Fibroblast of lung (primary cell): ENCODE measurements at places on chromosomes 1 and 21.

DNA sequence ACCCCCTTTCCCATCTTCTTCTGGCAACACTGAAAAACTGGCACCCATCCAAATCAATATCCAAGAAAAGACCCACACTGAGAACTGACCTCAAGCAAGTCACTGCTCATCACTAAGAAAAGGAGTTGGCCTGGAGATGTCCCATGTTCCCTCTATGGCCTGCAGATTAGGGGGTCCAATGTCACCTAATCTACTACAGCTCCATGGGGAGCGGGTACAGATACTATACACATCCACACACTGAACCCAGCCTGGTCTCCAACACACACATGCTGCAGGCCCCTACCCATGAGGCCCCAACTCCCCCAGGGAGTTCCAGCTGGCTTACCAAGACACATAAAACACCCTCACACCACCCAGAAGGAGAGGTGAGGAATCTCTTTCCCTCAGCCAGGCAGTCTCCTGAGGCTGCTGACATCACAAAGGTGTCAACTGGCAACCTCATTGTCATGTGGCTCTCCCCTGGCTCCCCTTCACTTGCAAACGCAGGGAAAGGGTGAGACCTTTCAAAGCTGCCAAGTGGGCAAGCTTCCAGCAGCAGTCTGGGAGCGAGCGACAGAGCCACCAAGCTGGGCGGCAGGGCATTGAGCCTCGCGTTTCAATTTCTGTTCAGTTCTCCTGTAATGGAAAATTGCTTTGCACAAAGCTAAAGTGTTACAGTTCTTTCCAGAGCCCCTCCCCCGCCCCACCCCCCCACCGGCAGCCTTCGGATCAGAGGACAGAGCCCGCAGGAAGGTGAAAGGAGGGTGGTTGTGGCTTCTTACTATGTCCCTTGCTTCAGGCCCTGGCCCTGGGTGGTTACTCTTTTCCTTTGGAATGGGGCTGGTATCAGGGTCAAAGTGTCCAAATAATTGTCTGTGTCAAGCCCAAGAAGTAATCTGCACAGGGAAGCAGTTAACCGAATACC is at the start of gene LRRC52:
Gene LRRC52, plus strand, starts transcription at position 469 of the 907 bp plus-strand sequence. Its CDS starts 297 bp downstream, at position 766.
- DNase-seq: no peak

- DNase-seq: peak; percentile 87
Observed at GRCh38 chr1:244835276-244836134, at the start of gene COX20. Gene COX20, plus strand, starts transcription at chr1:244835658. Its CDS starts 57 bp downstream, at chr1:244835715.

GRCh38 chr1:185573677-185574076 is 160.5 kb upstream of the HMCN1 start:
- DNase-seq: no peak

DNA sequence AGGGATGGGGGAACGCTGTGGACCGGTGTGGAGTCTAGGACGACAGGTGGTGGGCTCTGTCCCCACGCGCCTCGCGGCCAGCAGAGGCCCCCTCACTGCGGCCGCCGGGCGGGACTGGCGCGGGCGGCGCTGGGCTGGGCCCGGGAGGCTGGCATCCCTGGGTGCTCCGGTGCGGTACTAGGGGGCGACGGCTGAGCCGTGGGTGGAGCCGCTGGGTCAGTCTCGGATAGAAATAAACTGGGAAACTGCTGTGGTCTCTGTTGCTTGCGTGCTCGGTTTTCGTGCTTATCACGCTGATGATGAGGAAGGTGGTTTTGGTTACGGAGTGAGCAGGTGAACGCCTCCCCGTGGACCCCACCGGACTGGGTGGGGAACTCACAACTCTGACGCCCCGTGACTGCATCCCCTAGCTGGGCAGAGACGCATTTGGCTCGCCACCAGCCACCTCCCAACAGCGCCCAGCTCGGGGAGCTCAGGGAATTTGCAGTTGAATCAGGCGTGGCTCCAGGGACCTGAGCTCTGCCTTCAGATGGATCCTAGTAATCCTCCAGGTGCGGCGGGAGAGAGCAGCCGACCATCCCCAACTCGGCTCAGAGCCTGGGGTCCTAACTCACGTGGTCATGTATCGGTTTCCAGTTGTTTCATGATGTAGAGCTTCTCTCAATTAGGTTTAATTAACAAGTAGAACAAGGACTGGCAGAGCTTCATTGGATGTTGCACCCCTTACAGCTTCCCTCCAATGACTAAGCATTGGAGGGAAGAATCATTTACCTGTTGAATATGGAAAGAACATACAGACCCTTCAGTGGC is 32.1 kb downstream of the HSD17B7 start:
- DNase-seq: peak; percentile 13

DNA sequence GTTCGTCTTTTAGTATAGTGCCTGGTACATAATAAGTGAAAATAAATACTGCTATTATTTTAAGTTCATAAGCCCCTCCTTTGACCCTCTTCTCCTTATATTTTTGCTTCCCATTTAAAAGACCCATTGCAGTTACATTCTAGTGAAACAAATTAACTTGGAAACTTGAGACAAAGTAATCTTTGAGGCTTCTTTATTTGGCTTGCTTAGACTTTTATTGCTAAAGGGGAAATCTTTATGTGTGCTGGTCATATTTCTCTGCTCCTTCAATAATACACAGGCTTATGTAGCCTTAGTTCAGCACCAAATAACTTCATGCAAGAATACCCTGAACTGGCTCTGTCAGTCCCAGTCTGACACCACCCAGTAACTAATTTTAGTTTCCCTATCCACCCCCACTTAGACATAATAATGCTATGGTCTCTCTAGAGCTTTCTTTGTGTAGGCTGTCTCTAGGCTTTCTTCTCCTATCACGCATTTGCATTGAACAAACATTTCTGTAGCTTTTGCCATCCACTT is 257.8 kb downstream of the OMA1 start:
- DNase-seq: no peak

GRCh38 chr21:45830720-45831366 is 150.7 kb upstream of the COL6A1 start:
- DNase-seq: no peak

DNA sequence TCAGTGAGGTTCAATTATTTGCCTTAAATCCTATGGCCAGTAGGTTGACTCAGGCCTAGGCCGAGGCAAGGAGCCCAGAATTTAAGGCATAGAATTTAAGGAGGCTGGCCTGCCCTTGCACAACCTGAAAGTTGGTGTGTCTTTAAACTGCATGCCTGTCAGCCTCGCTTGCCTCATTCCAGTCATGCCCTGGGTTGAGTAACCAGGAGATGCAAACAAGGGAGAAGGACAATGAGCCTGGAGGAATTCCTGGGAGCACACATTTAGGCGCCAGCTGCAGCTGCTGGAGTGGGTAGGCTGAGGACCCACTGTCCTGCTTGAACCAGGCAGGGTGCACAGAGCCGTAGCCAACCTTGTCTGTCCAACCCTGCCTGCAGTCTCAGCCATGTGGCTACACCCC is 11.7 kb downstream of the CD2 start:
- peak; percentile 19 for DNase-seq

GRCh38 chr1:43049481-43049880 is 90.8 kb upstream of the SLC2A1 start:
- peak; percentile 13 for DNase-seq

- DNase-seq: peak; percentile 97
Observed at GRCh38 chr21:36478207-36478701, 1.7 kb downstream of the CLDN14 start.

DNA sequence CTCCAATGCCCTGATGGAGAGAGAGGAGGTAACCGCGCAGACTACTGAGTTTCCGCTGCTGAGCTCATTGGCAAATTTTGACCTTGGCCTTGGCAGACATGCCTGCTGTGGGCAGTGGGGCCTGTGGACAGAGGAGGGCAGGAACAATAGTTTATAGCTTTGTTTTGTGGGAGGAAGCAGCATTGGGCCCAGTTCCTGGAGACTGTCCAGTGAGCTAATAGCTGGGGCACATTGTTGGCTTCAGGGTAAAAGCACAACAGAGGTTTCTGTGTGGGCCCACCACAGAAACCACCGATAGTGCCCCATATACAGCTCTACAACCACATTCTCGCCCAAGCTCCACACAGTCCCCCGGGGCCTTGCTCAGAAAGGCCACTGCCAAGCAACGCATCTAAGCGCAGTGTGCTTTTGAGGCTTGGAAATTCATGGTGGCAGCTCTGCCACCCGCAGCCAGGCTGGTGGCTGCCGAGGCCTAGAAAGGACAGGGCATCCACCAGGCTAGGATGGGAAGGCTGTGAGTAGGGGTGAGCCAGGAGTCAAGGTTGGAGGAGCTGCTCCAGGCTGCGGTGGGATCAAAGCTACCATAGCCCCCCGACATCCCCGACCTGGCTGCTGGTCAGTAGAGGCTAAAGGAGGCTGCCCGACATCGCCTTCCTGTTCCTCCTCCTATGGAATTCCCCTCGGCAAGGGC is 43.2 kb downstream of the NEK2 start:
- peak; percentile 59 for DNase-seq

DNA sequence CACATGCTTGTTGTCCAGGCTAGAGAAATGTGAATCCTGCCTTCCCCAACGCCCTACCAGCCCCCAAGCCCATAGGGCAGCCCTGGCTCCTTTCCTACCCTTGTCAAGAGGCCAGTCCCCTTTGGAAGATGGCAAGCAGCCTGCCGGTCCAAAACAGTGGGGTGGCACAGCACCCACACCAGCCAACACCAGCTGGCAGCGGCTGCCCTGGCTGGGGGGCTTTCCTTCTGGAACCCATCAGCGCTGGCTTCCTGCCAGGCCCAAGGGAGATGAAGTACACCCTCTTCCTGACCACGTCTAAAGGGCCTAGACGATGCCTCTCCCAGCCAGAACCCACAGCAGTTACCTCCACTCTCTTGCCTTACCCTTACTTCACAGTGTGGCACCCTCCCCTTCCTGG is 24.2 kb downstream of the KCNN3 start:
- no peak for DNase-seq

GRCh38 chr1:192904438-192904895 is 95.6 kb downstream of the RGS2 start:
- peak; percentile 96 for DNase-seq

GRCh38 chr1:24963099-24963872 is 33.2 kb upstream of the RUNX3 start:
- DNase-seq: no peak

DNA sequence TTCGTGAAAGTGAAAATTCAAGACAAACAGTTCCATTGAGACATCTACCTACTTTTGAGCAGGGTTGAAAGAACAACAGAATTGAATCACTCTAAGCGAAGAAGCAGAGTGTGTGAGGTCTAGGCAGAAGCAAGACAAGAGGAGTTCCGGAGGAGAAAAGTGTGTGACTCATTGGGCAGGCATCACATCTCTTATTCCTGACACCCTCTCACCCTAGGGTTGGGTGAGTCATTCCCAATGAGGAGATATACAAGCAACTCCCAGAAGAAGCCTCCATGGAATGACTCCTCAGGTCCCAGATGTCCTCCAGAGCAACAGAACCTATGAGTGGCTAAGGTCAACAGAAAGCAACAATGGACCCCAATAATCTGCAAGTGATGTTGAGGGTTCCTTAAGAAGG is 138.1 kb downstream of the TPR start:
- peak; percentile 96 for DNase-seq

DNA sequence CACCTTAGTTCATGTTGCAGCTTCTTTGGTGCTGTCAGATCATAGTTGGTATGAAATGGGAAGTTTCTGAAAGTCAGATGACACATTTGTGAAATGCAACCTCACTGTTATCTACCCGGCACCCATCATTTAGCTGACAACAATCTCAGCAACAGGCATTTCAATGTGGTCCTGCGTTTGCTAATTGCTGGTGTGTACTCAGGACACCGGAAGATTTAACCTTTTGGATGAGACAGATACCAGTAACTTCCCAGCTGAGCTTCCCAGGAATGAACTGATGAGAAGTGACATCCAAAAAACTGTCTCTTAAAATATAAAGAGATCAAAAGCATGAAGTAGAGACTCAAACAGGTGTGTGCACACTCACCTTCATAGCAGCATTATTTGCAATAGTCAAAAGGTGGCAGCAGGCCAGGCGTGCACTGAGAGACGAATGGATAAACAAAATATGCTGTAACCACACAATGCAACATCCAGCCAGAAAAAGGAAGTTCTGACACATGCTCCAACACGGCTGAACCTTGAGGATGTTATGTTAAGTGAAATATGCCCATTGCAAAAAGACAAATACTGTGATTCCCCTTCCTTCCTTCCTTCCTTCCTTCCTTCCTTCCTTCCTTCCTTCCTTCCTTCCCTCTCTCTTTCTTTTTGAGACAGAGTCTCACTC is 7.9 kb upstream of the CLDN14 start:
- no peak for DNase-seq

DNA sequence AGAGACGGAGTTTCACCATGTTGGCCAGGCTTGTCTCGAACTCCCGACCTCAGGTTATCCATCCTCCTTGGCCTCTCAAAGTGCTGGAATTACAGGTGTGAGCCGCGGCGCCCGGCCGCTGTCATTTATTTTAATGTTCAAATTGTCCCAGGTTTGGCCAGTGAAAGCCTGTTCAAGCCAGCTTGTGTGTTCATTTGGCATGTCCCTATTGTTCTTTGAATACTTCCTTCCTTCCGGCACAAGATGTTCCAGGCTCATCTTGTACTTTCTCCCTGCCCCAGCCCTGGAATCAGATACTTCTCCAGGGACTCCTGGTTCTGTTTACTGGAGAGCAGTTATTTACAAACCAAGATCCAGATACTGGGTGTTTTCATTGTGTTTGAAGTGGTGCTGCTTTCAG is 37.0 kb downstream of the ZBTB8B start:
- DNase-seq: no peak

- DNase-seq: no peak
Observed at GRCh38 chr1:233805786-233806185, 98.7 kb upstream of the SLC35F3 start.

GRCh38 chr1:92695104-92695503 is 89.8 kb downstream of the EVI5 start:
- no peak for DNase-seq

GRCh38 chr1:227913396-227913763 is 34.4 kb downstream of the WNT9A start:
- DNase-seq: no peak

GRCh38 chr1:2145946-2146835 is 48.4 kb downstream of the FAAP20 start:
- no peak for DNase-seq

- DNase-seq: no peak
Observed at GRCh38 chr1:17724150-17724549, 31.0 kb upstream of the ACTL8 start.

GRCh38 chr21:21968810-21969209 is 970.6 kb downstream of the NCAM2 start:
- DNase-seq: no peak

GRCh38 chr1:178743801-178744200 is 18.8 kb downstream of the RALGPS2 start:
- no peak for DNase-seq

DNA sequence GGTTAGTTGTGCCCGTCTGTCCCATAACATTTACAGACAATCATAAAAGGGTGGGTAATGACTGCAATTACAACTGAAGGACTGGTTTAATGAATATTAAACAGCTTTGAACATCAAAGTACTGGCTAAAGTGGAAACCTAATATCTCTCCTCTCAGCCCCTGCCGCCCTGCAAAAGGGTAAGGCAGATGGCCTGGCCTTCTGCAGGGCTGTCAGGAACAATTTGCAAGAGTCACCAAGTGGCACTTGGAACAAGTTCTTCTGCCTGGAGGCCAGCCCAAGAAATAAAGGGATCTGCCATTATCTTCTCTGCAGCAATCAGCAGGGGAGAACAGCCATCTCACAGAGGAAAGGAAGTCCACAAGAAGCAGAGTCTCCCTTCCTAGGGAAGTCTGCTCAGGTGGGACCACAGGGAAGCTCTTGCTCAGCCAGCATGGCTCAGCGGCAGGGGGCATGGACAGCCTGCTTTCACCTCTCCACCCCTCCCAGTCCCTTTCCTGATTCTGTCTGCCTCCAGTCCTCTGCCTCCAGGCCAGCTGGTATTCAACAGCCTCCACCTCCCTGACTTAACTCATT is 96.1 kb downstream of the TRABD2B start:
- no peak for DNase-seq
